ENCODE measurements at places on chromosomes 2 and 18.
A peak's percentile ranks its signal among the peaks of the same experiment; 100 is the strongest.

GRCh38 chr2:116200086-116200485 lies 1614.4 kb upstream of the DDX18 start:
- DNase-seq = no peak

DNA sequence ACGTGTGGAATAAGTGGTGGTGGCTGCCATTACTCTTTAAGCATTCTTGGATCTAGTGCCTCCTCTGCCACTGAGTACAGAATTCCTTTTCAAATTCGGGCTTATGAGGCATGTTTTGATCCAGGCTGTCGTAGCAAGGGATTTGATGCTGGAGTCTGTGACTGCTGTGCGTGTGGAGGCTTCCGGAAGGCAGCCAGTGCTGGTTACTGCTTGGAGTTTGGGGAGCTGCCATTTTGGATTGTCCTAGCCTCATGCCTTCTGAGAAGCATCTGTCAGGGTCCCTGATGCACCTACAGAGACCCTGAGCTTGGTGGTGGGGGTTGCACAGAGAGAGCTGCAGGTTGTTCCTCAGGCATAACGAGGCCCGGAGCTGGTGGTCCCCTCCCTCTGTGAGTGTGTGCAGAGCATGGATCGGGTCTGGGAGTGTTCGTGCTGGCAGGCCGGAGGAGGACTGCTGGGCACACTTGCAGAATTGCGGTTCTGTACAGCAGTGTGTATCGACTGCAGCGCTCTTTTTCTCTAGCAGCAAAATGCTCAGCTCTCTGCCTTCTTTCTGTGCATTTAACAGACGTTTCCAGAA lies 7.7 kb downstream of the HPCAL1 start:
- DNase-seq = no peak

- no peak for DNase-seq
Observed at GRCh38 chr18:70663141-70663540, 374.3 kb downstream of the SOCS6 start.

DNA sequence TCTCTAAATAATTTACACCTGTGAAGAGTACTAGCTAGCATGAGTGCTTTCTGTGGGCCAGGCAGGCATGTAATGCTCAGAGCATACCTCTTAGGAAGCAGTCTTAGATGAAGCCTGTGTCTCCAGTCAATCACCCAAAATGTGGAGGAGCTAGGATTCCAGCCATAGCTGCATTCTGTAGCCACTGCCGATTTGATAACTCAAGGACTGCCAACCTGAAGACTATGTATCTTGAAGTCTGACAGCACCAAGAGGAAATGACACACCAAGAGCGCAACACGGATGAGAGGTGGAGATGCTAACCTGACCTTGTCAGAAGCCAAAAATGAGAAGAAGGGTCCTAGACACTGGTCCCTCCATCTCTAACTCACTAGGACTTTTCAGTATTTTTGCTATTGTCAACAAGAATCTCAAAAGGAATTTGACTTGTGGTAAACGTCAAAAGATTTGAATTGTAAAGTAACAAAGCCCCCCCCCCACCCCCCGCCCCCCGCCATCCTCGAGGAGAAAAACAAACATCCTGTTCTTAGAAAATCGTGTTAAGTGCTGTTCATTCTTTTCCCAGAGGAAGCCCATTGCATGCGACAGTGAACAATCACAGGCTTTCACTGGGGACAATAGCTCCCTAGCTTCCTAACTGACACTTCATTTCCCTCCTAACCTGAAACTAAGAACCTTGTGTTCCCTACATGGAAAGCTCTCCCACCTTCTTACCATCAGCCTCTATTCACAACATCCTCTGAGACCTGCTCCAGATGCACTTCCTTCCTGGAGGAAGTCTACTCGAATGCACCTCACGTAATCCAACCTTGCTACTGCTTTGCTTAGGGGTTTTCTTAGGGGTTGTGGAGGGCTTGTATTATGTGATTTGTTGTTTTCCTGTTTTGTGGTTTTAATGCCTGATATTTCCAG lies 14.7 kb downstream of the CDC42EP3 start:
- peak; percentile 45 for DNase-seq

DNA sequence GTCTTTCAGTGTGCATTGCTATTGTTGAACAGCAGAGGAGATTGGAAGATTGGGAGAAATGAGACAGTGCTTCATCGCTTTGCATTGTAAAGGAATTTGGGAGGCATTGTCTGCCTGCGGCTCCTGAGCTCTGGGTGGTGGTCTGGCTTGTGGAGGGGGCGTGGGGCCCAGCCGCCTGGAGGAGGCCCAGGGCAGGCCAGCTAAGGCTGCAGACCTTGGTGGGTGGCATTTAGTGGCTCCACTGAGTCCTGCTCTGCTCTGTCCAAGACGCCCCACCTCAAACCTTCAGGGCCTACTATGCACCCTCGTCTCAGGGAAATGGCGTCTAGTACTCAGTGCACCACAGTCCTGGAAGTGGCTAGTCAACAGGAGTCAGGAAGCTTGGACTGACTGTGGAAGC lies 5.7 kb upstream of the HS1BP3 start:
- no peak for DNase-seq

GRCh38 chr18:77068321-77069312 lies 64.0 kb downstream of the MBP start:
- DNase-seq = peak; percentile 74

DNA sequence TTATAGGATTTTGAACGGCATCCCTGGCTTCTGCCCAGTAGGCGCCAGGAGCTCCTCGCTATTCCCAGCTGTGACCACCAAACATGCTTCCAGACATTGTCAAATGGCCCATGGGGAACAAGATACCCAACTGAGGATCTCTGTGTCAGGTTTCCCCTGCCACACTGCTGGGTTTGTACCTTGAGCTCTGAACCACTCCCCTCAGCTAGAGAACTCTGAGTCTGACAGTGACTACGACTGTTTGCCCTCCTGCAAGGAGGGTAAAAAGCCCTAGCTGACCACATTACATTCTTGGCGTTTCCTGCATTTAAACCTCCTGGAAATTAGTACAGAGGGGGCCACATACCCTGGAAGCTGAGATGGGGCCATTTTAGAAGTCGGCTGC lies 12.4 kb downstream of the LRRFIP1 start:
- no peak for DNase-seq

DNA sequence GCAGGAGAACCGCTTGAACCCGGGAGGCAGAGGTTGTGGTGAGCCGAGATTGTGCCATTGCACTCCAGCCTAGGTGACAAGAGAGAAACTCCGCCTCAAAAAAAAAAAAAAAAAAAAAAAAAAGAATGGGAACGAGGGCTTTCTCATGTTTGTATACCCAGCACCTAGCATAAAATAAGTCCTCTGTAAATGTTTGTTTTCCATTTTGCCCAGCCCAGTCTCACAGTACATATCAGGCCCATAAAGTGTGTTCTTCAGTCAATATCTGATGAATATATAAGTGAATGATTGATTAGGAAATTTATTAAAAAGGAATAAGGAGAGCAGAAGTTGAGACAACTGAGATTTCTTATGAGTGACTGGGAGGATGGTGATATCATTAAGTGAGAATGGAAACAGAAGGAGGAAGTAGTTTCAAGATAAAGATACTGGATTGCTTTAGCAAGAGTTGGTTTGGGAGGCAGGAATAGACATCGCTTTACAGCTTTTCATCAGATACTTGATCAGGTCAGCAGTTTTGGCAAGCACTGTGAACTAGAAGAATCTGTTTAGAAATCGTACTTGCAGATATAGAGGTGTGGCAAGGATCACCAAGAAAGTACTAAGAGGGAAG lies 327.5 kb downstream of the KIAA1328 start:
- no peak for DNase-seq

- no peak for DNase-seq
Observed at GRCh38 chr2:29810956-29811355, 110.4 kb downstream of the ALK start.

DNA sequence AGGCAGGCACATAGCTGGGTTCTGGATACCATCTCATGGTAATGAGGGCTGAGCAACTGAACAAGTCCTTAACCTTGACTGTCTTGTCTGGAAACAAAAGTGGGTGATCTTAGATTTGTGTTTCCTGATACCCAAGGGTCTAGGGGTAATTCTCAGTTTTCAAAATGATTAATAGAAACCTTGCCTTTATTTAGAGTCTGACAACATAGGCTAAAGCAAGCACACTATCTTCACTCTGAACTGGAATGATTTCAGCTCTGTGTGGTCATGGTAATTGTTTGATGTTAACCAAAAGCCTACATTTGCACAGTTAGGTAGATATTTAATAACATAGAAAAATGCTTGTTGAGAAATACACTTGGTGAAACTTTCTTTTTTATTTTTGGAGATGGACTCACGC lies 6.8 kb upstream of the LAMA3 start:
- no peak for DNase-seq

DNA sequence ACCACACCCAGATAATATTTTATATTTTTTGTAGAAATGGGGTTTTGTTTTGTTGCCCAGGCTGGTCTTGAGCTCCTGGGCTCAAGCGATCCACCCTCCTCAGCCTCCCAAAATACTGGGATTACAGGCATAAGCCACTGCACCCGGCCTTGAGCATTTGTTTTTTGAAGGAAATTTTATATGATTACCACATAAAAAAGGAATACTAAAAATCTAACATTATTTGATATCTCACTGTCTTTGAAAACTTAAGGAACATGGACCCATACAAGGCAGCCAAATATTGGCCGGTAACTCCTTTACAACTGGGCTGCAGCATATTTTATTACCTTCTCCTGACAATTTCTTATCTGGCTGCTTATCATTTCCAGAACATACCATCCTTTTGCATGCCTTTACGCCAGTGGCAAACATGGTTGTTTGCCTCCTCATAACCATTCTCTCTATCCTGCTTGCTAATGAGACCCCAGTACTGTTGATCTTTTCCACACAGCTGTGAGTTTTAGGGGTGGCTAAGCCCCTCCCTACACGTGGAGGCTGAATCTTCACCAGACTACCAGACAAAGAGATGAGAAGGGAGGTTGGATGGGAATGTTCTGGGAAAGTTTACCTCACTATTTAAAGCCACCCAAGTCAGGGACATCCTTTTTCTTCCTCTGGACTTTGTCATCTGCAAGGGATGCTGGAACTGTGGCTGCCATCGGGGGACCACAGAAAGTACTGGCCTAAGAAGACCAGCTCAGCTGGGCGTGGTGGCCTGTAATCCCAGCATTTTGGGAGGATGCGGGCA lies 157.5 kb downstream of the TGIF1 start:
- no peak for DNase-seq

DNA sequence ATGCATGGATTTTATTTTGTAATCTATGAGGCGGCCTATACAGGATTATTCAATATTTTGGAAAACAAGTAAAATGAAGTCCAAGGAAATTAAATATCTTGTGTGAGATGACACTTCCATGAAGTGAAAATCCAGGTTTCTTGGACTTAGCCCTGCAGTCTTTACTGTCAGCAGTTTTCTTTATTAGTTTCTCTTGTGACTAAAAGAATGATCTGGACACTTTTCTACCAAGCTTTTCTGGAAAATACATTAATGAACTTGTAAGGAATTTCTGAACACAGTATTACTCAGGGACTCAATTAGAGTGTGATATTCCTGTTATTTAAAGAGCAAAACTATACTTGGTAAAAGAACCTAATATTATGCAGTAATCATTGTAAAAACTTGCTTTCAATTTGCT lies 610.4 kb upstream of the SLC8A1 start:
- no peak for DNase-seq
